ENCODE measurements at places on chromosomes 2 and 18.

DNA sequence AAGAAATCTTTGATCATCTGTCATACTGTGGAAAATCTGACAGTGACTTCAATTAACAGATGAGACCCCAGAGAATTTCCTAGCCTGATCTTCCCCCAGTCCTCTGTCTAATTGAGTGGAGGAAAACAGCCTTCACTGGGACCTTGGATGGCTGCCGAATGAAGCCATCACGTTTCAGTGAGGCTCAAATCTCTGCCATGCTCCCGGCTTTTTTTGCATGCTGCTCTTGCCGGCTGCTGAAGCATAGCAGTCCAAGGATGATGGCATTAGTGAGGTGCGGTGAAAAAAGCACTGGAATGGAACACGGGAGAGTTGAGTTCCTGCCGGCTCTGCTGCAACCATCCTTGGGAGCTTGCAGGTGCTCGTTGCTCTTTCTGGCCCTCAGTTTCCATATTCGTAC is 430.5 kb downstream of the SLC4A3 start:
- DNase-seq = no peak

GRCh38 chr2:98487101-98487805 is 42.6 kb downstream of the INPP4A start:
- DNase-seq = no peak

DNA sequence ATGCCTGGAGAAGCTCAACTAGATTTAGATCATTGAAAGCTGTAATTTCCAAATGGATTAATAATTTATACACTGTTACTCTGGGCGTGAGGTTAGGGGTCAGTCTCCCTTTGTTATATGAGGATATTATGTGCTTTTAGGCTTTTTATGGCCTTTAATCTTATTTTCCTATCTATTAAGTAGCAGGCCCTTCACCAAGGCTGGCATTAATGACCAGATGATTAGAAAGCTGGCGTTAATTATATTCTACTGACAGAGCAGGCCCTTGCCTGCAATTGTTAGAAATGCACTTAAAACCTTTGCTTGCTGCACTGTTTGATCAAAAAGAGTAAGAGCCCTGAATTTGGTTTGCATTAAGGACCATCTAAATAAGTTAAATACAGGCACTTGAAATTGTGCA is 75.3 kb downstream of the EPAS1 start:
- no peak for DNase-seq

GRCh38 chr2:46091961-46092667 is 205.1 kb upstream of the EPAS1 start:
- DNase-seq = no peak

DNA sequence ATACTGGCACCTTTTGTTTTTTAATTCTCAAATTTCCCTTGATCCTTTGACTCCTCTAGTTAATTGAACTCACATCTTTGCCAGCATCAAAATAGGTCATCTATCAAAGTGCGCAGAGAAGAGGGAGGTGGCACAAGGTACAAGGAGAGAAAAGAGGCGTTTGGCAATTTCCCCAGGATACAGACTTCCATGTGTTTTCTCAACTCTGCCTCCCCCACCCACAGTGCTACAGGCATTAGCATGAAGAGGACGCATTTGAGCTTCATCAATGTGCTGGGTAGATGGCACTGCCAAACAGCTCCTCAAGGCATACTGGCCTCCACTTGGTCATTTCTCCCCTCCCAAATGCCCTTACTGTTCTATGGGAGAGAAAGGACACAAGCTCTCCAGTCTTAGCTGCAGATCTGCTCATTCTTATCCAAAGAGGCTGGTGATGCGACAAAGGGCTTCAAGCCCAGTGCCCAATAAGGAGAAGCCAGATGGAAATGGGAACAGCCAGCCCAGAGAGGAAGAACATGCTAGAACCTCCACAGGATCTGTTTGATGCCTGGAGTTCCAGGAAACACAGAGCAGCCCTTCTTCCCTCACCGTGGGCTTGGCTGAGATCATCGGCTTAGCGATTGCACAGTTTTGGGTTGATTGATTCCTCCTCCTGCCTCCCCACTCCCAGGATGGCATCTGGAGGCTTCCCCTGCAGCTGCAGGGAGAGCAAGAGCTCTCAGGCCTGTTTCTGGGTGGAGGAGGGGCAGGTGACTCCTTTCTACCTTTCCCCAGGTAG is 144.7 kb upstream of the SMAD2 start:
- no peak for DNase-seq

DNA sequence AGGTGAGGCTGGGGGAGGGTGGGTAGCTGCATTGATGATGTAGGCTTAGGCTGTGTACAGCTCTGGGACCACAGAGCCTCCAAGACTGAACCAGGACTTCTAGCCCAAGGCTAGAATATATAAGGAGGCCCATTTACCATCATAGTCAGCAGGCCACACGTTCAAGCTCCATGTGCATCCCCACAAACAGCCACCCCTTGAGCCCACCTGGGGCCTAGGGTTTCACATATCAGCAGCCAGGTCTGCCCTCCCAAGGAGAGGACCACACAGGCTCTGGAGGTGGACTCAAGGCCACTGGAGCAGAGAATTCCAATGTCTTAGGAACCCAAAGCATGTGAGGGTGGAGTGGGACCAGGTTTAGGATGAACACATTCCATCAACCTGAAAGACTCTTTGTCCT is 230.5 kb downstream of the TTC32 start:
- no peak for DNase-seq

Data from stimulated activated CD8-positive, alpha-beta memory T cell treated with anti-CD3 and anti-CD28 coated beads, Interleukin-15, amount 100 ng/mL, for 24 hours (primary cell).